ENCODE measurements at places on chromosomes 3 and 15. TPM values are rescaled to one million over a fixed set of nuclear protein-coding genes. Genes with fewer than 3 reads are reported as not detected.

The SNAPC5 gene
- total RNA-seq: 25.3 TPM

The CATSPER2 gene
- 5.1 TPM for total RNA-seq

The GOLGA8J gene
- not detected for total RNA-seq

The ITIH3 gene
- 0.97 TPM for total RNA-seq

The RAD51 gene
- total RNA-seq: 20.5 TPM

DNA sequence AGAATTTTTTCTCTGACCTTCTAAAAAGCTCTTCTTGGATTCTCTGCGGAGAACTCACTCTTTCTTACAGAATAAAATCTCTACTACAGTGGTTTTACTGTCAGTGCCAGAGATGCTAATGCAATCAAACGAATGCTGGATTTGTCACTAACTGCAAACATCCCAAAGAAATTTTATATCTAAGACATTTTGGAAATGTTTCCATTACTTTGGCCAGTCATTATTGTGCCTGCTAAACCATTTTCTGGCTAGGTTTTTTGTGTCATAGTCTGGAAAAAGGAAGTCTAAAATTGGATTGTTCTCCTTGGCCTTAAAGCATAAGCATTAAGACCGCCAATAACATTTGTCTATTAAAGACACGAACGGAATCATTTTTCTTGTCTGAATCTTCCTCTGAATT, 54.0 kb downstream of the PLOD2 start:
- no peak for DNase-seq

DNA sequence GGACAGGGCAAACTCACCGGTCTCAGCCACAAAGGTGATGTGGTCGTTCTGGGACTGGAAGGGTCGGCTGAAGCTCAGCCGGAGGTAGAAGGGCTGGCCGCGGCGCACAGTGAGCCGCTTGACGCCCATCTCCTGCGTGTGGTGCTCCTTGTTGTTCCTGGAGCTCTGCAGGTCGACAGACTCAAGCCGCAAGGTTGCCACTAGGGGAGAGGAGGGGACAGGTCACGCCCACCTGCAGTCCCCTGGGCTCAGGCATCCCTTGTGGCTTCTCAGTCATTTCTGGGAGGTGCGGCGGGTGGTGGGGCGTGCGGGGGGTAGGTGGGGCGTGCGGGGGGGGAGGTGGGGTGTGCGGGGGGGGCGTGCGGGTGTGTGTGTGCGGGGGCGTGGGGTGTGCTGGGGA, 26.7 kb upstream of the TGM5 start:
- no peak for DNase-seq

DNA sequence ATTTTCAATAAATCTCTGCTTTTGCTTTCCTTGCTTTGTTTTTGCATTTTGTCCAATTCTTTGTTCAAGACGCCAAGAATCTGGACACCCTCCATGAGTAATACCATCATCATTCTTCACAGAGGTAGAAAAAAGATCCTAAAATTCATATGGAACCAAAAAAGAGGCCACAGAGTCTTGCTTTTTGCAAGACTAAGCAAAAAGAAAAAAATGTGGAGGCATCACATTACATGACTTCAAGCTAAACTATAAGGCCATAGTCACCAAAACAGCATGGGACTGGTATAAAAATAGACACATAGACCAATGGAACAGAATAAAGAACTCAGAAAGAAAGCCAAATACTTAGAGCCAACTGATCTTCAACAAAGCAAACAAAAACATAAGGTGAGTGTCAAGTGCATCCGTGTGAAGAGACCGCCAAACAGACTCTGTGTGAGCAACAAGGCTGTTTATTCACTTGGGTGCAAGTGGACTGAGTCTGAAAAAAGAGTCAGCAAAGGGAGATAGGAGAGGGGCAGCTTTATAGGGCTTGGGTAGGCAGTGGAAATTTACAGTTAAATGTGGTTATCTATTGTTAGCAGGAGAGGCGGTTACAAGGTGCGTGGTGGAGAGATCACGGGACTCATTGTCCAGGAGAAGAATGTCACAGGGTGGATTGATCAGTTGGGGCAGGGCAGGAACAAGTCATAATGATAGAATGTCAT, 10.9 kb downstream of the STRIT1 start:
- no peak for DNase-seq

GRCh38 chr3:124147946-124148345, 156.0 kb upstream of the ROPN1 start:
- no peak for DNase-seq

DNA sequence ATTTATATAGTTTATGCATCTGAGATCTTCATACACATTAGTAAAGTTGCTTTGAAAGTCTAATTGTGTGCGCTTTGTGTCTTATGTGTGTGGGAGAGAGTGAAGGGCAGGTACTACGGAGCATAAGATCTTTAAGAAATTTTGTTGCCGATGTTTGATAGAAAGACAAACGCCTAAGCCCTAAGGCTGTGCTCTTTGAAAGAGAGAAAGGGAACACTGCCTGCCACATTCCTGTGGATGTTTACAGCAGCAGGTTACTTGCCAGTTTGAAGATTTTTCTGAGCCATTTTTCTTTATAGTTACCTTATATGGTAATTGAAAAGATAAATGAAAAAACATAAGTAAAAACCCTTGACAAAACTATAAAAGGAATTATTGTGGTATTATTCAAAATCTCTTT, 17.0 kb downstream of the DTWD1 start:
- no peak for DNase-seq

All from type B pancreatic cell (in vitro differentiated cells).